Fibroblast of upper back skin (primary cell): ENCODE measurements at places on chromosomes 7 and 10.

DNA sequence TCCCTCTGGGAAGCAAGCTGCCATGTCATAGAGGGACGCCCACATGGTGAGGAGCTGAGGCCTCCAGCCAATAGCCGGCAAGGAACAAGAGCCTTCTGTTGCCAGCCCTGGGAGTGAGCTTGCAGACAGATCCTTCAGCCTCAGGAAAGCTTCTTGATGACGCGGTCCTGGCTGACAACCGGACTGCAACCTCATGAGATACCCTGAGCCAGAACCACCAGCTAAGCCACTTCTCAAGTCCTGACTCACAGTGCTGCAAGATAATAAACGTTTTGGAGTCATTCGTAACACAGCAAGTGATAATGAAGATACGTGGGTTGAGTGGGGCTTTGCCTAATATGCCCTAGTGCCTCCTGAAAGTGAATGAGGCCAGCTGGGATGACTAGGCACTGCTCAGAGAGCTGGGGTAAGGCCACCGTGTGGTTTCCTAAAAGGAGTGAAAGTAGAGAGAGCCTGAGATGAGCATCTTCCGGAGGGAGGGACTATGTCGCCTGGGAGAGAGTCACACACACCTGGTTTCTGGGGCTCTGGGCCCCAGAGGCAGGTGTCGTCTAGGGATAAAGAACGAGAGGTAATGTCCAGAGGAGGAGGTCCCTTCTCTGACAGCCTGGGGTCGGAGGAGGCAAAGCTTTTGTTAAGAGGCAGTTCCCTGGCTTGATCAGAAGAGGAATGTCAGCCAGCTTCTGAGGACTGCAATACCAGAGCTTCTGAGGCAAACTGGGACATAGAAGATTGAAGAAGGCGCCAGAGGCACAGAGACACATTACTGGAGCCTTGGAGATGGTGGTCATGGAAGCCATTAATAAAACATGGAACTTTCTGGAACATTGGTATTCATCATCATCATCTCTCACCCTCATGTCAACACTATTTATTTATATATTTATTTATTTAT lies 53.6 kb downstream of the PYROXD2 start:
- peak; percentile 98 for DNase-seq

DNA sequence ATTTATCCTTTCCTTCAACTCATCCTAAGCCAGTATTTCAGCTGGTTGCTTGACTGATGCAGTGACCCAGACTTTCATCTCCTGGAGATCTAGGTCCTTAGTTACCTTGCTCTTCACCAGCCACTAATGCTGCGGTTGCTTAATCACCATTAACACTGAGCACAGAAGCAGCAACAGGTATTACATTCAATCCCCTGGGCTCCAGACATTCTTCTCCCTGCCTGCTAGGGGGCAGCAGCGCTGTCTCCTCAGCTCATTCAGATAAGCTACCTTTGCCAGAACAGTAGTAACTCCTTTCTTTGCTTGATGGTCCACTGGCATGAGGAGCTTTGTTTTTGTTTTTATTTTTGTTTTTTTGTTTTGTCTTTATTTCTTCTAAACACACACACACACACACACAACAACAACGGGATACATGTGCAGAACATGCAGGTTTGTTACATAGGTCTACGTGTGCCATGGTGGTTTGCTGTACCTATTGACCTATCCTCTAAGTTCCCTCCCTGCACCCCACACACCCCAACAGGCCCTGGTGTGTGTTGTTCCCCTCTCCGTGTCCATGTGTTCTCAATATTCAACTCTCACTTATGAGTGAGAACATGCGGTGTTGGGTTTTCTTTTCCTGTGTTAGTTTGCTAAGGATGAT lies 1043.2 kb upstream of the C7orf33 start:
- DNase-seq = peak; percentile 21

DNA sequence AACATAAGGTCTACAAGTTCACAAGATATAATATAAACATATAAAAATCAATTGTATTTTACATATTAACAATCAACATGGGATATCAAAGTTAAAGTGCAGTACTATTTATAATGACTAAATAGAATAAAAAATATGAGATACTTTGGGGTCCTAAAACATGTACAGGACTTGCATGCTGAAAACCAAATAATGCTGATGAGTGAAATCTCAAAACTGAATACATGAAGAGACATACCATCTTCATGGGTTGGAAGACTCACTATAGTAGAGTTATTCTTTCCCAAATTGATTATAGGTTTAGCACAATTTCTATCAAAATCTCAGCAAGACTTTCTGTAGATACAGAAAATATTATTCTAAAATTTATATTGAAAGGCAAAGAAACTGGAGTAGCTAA lies 181.5 kb downstream of the LHFPL3 start:
- no peak for DNase-seq

- DNase-seq = no peak
These were observed 237.8 kb upstream of the GPR26 start for GRCh38 chr10:123428391-123428790.

GRCh38 chr10:89525556-89525955 lies 9.8 kb downstream of the SLC16A12 start:
- DNase-seq = no peak

- DNase-seq = no peak
These were observed 13.7 kb upstream of the WAPL start for GRCh38 chr10:86535132-86535882.

DNA sequence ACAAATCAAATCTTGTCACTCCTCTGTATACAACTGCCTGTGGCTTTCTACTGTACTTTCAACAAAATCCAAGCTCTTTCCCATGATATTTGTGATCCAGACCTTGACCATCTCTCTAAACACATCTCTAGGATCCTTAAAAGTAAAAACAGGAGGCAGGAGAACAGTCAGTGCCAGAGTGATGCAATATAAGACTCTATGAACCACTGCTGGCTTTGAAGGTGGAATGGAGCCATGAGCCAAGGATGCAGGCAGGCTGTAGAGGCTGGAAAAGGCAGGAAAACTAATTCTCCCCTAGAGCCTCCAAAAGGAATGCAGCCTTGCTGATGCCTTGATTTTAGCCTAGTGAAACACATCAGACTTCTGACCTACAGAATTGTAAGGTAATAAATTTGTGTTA lies 45.5 kb upstream of the LRRN3 start:
- DNase-seq = peak; percentile 60

GRCh38 chr10:4227586-4227985 lies 442.6 kb upstream of the KLF6 start:
- no peak for DNase-seq

GRCh38 chr7:141838581-141838980 lies 2.7 kb downstream of the PRSS37 start:
- no peak for DNase-seq

DNA sequence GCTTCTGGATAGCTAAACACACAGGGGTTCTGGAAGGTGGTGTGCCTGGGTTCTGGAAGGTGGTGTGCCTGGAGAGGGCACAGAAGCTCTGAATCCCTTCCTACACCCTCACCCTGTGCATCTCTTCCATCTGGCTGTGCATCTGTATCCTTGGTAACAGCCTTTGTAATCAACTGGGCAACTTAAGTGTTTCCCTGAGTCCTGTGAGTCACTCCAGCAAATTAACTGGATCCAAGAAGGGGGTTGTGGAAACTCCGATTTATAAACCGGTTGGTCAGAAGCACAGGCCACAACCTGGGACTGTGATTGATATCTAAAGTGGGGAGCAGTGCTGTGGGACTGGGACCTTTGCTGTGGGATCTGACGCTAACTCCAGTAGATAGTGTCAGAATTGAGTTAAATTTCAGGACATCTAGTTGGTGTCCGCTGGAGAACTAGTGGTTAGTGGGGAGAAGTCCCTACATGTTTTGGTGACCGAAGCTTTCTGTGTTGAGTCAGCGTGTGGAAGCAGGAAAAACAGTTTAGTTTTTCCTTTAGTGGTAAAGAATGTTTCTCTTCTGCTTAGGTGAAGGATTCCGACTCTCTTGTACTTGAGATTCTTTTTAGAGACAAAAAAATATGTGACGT lies 228.1 kb downstream of the BMPER start:
- peak; percentile 84 for DNase-seq

DNA sequence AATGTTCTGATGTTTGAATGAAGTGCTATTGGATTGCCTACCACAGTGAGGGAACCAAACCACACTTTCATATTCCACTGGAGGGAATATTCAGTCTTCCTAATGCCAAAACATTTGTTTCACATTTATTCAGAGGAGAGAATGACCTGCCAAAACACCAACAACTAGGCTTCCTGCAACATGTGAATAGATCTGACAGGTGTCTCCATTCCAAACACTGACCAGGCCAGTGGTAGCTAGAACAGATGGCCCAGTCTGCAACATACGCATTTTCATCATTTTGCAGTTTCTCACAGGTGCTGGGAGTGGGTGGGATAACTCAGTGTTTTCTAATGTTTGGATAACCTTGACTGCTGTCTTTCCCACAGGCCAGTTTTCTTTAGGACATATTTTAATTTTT lies 110.0 kb downstream of the RELN start:
- DNase-seq = no peak

GRCh38 chr7:24786306-24786705 lies 29.0 kb upstream of the GSDME start:
- no peak for DNase-seq

- no peak for DNase-seq
These were observed 188.6 kb downstream of the RPS24 start for GRCh38 chr10:78222096-78222790.

GRCh38 chr7:100516135-100516812 lies 22.7 kb upstream of the AGFG2 start:
- DNase-seq = peak; percentile 99

DNA sequence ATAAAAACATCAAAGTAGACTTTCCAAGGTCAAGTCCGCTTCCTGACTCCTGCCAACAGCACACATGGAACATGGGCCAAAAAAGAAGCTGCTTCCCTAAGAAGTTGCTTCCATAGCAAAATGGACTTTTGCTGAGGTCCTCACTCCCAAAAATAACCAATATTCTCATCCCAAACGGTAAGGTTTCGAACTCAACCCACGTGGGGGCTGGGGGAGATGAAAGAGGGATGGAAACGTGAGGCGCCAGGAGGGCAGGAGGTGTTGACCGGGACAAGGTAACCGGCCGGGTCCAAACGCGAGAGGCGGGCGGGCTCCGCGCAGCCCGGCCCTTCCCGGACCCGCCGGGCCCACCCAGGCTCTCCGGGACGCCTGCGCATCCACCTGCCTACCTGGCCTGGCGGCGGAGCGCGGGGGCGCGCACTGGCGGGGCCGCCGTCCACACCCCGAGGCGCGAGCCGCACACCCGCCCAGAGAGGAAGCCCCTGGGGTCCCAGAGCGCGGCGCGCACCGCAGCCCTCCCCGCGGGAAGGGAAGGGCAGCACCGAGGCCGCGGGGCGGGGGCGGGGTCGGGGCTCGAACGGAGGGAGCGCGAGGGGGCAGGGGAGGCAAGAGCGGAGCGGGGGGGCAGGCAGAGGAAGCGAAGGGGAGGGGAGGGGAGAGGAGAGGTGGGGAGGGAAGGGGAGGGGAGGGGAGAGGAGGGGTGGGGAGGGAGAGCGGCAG lies 742 bp downstream of the LMBR1 start:
- DNase-seq = peak; percentile 17

GRCh38 chr10:36515319-36515718 lies 610.1 kb upstream of the ANKRD30A start:
- DNase-seq = peak; percentile 93

DNA sequence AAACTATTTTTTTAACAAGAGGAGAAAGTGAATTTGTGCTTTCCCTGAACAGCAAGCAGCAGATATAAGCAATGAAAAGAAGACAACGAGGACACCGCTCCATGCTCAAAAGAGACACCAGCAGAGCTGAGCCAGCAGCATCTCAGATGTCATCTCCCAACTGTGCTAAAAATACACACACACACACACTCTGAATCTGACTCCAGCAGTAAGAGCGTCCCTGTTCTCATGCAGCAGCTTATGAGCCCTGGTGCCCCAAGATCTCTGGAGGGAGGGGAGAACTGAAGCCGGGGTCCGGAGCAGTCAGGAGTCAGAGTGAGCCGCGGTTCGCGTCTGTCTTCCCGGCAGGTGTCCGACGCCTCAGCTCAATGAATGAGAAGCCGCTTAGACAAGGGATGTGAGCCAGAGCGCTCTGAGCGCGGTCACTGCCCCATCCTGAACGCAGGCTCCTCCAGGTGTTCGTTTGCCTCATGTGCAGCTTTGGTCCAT lies 49.2 kb downstream of the SVIL start:
- DNase-seq = peak; percentile 24

DNA sequence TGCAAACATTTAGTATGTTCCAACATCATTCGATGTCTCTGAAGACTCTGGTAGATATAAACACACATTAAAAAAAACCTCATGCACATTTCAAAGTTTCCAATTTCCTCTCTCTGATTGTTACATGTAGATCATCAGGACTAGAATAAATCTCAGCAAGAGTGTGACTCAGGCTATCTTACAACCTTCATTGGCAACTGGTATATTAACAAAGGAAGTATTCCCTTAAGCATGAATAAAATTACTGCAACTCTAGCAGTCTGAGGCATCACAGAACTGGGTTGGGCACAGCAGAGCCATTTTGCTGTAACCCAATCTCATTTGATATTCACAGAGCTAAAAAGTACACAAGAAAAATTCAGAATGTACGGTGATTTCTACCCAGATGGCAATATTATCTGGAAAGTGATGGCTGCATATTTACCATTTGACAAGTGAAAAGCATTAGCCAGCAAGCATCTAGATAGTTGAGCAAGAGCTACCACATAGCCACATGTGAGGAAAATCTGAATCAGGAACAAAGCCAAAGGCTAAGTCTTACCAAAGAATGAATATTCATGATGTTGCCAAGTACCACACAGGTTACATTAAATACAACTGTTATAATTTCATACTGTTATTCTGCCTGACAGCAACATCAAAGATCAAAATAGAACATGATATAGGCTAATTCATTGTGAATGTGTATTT lies 232.2 kb downstream of the CRPPA start:
- peak; percentile 68 for DNase-seq

- peak; percentile 60 for DNase-seq
These were observed 31.8 kb upstream of the BMPER start for GRCh38 chr7:33873518-33873917.

DNA sequence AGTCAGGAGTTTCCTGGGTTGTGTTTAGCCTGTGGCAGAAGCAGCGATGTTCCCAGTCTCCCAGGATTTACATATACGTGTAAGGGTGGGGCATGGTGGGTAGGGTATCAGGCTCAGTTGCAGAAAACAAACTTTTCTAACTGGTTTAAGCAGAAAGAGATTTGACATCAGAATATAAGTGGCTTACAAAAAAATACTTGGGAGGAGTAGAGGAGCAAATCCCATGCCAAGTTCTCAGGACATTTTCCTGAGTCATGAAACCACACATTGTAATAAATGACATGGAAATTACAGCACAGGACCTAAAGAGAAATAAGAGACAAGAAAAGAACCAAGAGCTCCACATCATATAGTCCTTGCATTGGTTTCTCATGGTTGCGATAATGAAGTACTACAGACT lies 26.2 kb upstream of the FRMD4A start:
- peak; percentile 42 for DNase-seq

GRCh38 chr7:682810-683209 lies 43.7 kb upstream of the DNAAF5 start:
- DNase-seq = no peak

GRCh38 chr7:82760074-82760473 lies 316.5 kb upstream of the CACNA2D1 start:
- no peak for DNase-seq

DNA sequence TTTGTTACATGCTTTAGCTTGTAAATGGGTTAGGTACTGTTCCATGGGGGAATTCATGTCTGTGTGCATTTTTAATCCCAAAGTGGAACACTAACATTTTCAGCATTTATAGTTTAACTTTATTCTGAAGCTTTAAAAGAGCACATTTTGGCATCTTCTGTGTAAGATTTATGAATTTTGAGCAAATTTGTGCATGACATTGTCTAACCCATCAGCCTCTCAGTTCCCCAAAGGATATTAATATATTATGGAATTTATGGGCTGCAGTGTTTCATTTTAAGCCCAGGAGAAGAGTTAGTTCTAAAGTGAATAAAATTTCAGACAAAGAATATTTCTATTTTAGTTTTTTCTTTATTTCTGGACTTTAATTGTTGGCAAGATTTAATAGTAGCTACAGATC lies 421.4 kb downstream of the PLXDC2 start:
- DNase-seq = no peak
